ENCODE measurements at places on chromosomes 4 and X.

DNA sequence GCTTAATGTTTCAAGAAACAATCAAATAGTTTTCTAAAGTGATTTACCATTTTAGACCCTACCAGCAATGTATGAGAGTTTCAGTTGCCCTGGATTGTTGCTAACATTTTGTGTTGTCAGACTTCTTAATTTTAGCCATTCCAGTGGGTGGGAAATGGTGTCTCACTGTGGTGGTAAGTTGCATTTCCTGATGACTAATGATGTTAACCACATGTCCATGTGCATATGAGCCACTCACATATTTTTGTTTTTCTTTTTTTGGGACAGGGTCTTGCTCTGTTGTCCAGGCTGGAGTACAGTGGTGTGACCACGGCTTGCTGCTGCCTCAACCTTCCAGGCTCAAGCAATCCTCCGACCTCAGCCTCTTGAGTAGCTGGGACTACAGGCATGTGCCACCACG lies 48.3 kb downstream of the MED28 start:
- no peak for DNase-seq

- no peak for DNase-seq
Measured at GRCh38 chr4:24471486-24472160, 112.7 kb downstream of the DHX15 start.

DNA sequence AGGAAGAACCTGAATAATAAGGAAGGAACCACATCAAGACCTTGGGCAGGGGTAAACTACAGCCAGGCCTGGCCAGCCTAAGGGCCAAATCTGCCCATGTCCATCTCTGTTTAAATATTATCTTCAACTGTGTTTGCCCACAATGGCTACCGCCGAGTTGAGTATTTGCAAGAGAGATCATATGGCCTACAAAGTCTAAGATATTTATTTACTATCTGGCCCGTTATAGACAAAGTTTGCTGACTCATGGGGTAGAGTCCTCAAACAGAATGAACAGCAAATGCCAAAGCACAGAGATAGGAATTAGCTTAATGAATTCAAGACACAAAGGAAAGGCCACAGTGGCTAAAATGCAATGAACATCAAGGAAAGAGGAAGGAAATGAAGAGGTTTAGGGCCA lies 44.8 kb downstream of the RPS6KA3 start:
- no peak for DNase-seq

DNA sequence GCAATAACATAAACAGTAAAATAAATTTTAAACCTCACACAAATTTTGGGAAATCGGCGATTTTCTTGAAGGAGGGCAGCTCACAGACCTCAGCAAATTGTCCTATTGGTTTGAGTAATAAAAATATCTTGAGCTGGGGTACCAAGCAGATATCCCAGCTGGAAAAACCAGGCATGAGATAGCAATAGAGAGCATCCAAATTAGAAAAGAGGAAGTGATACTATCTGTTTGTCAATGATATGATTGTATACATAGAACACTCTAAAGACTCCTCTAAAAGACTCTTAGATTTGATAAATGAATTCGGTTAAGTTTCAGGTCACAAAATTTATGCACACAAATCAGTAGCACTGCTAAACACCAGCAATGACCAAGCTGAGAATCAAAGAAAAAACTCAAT lies 90.5 kb upstream of the ACTRT1 start:
- DNase-seq, result no peak

- DNase-seq, result no peak
Measured at GRCh38 chrX:151675121-151675746, 20.0 kb upstream of the PRRG3 start.
